ENCODE measurements at places on chromosomes 4 and X.

- peak; percentile 53 for DNase-seq
These were observed 441.7 kb upstream of the RASGEF1B start for GRCh38 chr4:81913427-81913879.

DNA sequence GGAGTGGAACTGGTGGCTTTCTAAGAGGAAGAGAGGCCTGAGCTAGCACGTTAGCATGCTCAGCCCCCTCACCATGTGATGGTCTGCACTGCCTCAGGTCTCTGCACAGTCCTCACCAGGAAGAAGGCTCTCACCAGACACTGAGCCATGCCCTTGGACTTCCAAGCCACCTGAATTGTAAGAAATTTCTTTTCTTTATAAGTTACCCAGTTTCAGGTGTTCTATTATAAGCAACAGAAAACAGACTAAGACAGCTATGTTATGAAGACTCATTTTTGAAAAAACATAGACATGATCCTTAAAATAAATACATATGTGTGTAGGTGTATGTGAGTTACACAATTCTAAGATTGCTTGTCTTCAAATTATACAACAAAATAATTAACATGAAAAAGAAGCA lies 74.7 kb downstream of the CEP44 start:
- no peak for DNase-seq

DNA sequence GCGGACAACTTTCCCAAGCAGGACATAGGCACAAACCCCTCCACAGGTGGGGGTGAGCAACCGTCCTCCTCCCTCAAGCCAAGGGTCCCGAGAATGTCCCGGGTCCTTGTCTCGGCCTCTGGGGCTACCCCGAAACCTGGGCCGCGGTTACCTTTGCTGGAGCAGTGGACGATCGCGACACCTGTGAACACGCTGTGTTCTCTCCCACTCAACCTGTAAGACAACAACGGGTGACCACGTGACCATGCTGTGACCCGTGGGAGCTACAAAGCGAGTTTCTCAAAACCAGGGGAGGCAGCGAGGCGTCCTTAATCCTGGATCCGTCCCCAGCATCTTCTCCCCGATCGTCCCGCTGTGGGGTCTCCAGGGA lies 17.9 kb downstream of the ASMTL start:
- DNase-seq, result no peak

- DNase-seq, result no peak
These were observed 169.8 kb upstream of the GALNT7 start for GRCh38 chr4:172998527-172999469.

GRCh38 chr4:53508446-53508845 lies 82.8 kb downstream of the LNX1 start:
- DNase-seq, result no peak

DNA sequence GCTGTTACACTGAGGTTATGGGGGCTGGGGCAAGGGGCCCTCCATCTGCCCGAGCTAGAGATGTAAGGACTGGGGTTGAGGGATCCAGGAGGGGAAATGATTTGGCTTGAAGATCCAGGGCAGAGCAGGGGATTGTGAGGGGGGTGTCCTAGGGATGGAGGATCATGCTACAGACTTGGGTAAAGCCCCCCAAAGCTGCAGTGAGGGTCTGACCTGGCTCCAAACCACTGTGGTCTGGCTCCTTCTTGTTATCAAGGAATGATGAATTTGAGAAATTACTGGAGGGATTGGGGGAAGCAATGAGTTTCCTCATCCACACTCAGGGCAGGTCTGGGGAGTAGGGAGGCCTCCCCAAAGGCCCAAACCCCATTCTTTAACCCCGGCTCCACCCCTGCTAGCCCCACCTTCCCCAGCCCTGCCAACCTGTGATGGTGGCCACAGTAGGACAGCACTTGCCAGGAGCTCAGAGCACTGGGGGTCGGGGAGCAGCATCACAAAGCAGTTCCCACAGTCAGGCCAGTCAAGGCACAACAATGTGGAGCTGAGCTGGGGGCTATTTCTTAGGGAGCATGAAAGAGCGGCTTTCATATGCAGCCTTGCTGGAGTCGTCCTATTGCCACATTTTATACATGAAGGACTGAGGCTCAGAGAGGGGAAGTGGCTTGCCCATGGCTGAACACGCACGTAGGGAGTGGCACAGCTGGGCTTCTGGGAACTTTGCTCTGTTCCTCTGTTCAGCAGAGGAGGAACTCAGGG lies 165.5 kb downstream of the EFNB1 start:
- no peak for DNase-seq

DNA sequence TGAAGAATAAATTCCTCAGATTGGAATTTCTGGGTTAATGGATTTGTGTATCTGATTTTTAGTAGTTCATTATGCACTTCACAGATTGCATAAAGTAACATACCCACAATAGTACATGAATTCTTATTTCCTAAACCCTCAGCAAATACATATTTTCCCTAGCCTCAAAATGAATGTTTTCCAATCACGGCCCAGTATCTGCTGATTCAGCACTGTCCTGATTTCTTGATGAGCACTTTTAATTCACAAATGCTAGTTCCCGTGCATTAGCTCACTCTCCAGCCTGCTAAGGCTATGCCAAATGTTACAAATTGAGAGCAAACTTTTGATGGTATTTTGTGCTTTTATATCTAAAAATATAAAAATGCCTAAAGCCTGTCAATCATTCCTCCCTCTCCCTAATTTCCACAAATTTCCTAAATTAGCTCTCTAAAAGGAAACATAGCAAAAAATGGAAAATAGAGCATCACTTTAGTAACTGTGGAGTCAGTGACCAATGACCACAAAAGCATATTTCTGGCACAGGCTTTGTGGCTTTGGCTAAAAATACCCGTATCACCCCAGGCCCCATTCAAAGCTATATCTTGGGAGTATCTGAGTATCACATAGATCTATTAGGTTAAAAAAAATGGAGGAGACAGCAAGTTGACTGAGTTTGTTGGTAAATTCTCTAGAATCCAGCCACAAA lies 75.5 kb downstream of the NAF1 start:
- DNase-seq, result no peak

- no peak for DNase-seq
These were observed 1.3 kb upstream of the PCGF3 start for GRCh38 chr4:704198-704891.

DNA sequence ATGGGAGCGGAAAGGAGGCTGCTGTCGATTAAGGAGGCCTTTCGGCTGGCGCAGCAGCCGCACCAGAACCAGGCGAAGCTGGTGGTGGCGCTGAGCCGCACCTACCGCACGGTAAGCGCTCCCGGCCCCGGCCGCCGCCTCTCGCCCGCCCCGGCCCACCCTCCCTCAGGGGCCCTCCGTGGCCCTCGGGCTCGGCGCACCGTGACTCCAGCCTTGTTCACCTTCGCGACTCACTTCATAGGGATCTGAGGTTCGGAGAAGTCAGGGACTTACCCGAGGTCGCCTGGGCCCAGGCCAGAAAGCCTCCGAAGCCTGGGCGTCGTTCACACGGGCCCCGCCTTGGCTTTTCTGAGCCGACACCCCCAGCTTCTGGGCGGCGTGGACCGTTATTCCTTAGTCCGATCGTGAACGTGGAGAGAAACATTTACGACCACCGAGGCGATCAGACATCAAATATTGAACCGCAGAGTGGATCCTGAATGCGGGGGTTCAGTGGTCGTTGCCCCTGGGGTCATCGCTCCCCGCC lies 362 bp downstream of the NCAPG start:
- DNase-seq, result no peak

DNA sequence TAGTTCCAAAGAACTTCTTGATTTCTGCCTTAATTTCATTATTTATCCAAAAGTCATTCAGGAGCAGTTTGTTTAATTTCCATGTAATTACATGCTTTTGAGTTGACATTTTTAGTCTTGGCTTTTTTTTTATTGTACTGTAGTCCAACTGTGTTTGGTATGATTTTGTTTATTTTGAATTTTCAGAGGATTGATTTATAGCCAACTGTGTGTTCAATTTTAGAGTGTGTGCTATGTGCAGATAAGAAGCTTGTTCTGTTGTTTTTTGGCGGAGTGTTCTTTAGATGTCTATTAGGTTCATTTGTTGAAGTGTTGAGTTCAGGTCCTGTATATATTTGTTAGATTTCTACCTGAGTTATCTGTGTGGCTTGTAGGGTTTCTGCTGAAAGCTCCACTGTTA lies 533.6 kb downstream of the TRAM1L1 start:
- DNase-seq, result no peak

DNA sequence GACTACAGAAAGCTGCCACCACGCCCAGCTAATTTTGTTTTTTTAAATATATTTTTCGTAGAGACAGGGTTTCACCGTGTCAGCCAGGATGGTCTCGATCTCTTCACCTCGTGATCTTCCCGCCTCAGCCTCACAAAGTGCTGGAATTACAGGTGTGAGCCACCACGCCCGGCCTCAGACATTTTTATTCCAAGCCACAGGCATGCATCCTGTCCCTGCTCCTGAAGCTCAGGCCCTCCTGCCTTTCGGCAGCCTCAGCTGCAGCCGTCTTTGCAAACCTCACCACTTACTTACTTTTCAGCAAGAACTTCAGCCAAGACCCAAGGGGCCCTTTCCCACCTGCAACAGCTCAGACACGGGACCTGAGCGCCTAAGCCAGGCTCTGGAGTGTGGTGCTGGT lies 26.0 kb downstream of the FAM53A start:
- no peak for DNase-seq

GRCh38 chrX:133670383-133670782 lies 255.1 kb upstream of the GPC4 start:
- peak; percentile 34 for DNase-seq

All from GM10248 (cell line).